ENCODE measurements at places on chromosomes 11 and 22.

GRCh38 chr22:41596776-41597634 is 7.4 kb upstream of the PMM1 start:
- DNase-seq = no peak

- DNase-seq = peak; percentile 2
Measured at GRCh38 chr11:123707606-123708205, 33.8 kb downstream of the ZNF202 start.

GRCh38 chr22:37309211-37310074 is 27.1 kb downstream of the CYTH4 start:
- DNase-seq = no peak

GRCh38 chr11:131998020-131998419 is 627.6 kb downstream of the NTM start:
- DNase-seq = no peak

- DNase-seq = no peak
Measured at GRCh38 chr11:7548659-7549274, 35.0 kb downstream of the PPFIBP2 start.

GRCh38 chr11:117421476-117421875 is 93.8 kb downstream of the CEP164 start:
- DNase-seq = no peak

DNA sequence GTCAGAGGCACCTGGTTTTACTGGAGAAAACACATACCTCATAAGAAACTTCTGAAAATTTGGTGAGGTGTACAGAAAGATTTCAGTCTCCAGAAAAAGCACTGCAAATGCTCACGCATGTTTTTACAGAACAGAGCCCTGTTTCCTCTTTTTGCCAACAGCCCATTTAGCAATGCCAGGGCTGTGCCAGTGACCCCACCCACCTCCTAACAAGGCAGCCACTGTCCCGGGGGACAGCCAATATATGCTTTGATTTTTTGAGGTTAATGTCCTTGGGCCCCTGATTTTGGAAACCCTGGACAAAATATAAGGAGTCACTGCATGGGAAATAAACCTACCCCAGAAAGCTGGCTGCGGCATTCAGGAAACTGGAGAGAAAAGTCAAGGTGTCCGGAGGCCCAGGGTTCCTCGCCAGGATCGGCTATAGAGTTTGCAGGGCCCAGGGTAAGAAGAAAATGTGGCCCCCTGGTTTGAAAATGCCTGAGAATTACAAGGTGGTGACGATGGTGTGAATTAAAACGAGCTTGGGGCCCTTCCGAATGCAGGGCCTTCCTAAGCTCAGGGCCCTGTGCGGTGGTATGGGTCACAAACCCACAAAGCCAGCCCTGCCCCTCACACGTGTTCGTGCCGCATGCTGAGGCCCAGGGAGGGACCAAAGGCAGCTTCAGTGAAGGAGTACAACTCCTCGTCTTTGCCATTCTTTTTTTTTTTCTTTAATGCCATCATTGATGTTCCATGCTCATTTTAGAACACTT is 71.1 kb upstream of the WNT7B start:
- DNase-seq = no peak

DNA sequence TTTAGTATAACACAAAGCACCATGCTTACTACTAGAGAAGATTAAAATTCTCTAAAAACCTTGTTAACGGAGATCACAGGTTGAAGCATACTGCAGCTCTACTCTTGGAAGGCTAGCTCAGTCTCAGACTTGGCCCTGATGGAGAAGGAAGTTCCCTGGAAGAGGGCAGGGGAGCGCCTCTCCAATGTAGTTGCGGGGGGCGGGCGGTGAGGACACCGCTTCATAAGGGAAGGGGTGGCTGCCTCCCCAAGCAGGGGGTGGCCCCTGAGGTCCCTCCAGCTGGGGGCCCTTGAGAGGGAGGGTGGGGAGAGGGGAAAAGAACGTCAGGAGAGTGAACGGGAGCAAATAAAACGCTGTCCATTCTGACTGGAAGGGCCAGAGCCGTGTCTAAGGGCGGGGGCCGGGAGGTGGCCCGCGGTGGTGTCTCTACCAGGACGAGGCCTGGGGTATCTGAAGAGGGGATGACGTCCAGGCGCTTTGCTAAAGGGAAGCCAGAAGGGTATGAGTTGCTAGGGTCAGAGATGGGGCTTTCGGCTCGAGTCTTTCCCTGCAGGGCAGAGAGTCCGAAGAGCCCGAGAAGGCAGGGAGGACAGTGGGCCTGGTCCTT is 553 bp upstream of the USP47 start:
- DNase-seq = no peak

GRCh38 chr11:75592715-75593114 is 30.7 kb downstream of the SERPINH1 start:
- no peak for DNase-seq

- DNase-seq = no peak
Measured at GRCh38 chr11:135075740-135076139, 663.7 kb upstream of the B3GAT1 start.

DNA sequence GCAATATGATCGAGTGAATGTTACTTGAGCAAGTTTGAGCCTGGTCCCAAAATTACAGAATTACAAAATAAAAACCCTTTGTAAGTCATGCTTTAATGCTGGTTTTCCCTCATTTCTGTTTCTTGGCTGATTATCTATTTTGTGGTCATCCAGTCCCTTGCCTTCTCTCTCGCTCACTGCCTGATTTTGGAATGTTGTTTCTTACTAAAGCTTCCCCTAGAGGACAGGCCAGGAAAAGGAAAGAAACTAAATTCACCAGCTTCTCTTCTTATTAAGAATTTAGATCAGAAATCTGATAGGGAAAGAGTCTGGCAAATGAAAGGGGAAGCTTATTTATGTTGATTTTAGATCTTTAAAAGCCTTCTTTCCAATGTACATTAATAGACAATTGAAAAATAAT is 16.6 kb upstream of the BDNF start:
- DNase-seq = no peak

DNA sequence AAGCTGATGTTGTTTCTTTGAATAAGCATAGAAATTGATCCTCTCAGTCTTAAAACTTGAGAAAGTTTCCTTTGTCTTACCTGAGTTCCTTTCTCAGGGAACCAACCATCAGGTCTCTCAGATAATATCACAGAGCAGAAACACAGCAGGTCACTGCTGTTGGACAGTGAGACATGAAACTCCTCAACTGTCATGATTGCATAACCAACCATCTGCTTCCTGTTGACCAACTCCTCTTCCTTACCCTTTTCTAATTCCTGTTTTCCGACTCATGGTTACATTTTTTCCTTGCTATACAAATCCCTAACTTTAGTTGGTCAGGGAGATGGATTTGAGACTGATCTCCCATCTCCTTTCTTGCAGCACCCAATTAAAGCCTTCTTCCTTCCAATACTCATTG is 845.3 kb downstream of the FAM181B start:
- DNase-seq = no peak

DNA sequence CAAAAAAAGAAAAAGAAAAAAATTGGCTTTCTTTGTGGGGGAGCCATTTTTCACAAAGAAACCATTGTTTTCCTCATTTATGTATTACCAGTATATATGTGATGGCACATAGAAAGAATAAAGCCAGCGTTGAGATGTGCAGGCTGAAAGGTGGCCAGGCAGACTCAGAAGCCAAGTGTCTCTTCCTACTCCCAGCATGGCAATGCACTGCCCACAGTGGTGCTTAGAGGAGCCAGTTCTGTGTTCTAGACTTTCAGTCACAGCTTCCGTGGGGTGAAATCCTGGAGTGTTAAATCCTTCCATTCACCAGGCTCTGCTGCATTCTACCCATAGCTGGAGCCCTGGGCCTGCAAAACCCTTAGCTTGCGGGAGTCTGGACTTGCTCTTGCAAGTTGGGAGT is 18.9 kb downstream of the SNAP29 start:
- DNase-seq = no peak

DNA sequence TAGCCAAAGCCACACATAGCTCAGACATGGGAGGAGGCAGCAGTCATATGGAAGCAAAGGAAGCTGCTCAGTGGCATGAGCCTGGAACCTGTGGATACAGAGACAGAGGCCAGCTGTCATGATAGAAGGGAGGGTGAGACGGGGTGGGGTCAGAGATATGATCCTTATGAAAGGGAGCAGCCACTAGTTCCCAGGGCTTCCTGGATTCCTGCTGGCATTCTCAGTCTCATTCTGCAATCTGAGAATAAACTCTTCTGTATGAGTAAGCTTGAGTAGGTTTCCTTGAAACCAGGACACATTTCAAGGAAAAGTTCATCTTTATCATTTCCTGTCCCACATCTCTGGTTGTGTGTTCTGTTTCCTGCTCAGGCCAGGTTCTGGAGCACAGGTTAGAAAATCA is 220.2 kb upstream of the SNX19 start:
- no peak for DNase-seq

GRCh38 chr22:50049299-50050195 is 8.6 kb downstream of the TTLL8 start:
- no peak for DNase-seq

- DNase-seq = no peak
Measured at GRCh38 chr22:19884161-19884953, 29.7 kb upstream of the GNB1L start.

GRCh38 chr11:103709371-103709770 is 327.1 kb upstream of the DDI1 start:
- no peak for DNase-seq

- DNase-seq = peak; percentile 88
Measured at GRCh38 chr22:31676700-31677099, 14.7 kb upstream of the PISD start.

DNA sequence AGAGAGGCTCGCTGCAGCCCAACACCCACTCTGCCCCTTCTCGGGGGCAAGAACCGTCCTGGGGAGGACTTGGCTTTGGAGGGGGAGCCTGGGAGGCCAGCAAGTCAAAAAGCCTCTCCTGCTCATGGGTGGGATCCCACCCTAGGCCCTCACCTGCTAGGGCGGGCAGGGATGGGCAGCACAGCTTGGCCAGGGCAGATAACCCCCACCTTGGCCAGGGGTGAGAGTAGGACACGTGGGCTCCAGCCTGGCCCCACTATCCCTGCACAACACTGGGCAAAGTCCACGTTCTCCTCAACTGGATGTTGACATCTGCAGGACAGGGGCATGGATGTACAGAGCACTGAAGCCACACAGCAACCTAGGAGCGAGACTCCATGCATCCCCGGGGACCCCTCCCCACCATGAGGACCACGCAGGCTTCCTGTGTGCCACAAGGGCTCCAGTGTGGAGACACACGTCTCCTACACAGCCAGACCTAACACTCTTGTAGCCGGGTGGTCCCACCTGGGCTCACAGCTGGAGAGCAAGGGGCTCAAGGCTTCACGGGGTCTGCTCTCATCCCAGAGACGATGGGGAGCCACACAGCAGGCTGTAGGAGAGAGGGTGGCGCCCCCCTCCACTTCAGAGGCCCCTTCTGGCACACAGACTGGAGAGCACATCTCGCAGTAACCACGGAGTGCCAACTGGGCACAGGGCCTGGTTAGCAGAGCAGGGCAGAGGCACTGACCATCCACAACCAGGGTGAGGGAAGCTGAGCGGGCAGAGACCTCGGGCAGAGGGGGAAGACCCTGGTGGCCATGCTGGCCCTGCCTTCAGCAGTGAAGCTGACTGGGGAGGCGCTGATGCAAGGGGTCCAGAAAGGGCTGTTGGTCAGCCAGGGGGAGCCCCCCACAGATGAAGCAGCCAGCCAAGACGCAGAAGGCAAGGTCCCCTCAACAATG is 171.1 kb downstream of the CRYBB2 start:
- DNase-seq = no peak

DNA sequence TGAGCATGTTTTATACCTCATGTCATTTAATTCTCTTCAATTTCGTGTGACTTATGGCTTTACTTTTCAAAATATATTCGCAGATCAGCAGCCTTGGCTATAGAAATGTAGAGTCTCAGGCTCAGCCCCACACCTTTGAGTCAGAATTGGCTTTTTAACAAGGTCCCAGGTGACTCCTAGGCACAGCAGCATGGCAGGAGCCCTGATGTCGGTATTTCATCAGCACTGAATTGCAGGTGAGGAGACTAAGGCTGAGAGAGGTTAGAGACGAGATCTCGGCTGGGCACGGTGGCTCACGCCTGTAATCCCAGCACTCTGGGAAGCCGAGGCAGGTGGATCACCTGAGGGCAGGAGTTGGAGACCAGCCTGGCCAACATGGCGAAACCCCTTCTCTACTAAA is 196.9 kb upstream of the SEZ6L start:
- DNase-seq = no peak
